ENCODE measurements at places on chromosomes 7 and 10.

DNA sequence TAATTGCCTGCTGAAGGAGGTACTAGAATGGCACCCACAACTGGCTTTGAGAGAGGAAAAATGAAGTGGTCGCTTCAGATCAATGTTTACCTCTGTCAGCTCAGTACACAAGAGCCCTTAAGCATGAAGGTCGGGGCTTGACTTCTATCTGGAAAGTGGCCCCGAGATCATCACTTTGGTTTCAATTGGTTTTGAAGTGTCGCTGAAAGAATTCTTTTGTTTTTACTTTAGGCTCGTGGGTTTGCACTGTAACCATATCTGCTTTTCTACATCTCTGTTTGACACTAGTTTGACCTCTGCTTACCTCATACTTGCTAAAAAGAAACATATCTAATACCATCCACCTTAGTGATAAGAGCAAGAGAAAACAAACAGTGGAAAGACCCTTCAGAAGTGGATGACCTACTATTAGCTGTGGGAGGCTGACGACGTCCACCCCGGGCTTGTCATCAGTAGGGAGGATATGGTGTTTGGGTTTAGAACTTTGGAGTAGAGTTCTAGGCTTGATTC is 361.8 kb downstream of the GATA3 start:
- no peak for DNase-seq

GRCh38 chr10:92719991-92720830 is 30.5 kb downstream of the HHEX start:
- DNase-seq: peak; percentile 66

GRCh38 chr10:125102246-125102645 is 58.1 kb downstream of the CTBP2 start:
- DNase-seq: no peak

DNA sequence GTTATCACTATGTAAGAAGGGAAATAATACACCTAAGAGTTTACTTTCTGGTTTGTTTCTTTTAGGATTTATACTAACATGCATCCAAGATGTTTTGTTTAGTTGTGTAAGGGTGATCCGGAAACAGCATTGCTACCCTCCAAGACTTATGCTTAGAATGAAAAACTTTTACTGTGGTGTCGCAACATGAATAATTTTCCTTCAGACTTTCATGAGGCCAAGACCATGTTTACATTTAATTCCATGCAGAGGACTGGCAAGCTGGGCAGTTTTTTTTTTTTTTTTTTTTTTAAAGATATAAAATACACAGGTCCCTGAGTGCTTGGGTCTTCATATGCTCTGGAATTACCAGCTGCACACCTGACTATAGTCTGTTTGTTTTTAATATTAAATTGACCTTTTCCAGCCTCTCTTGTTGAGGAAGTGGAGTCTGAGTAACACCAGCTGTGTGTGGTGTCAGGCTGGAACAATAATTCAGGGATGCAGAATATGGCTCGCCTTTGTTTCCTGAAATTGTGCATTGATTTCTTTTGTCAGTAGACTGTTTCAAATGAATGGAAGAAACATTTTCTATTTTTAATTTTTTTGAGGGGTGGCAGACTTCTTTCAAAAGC is 81.7 kb downstream of the ST7 start:
- DNase-seq: no peak

DNA sequence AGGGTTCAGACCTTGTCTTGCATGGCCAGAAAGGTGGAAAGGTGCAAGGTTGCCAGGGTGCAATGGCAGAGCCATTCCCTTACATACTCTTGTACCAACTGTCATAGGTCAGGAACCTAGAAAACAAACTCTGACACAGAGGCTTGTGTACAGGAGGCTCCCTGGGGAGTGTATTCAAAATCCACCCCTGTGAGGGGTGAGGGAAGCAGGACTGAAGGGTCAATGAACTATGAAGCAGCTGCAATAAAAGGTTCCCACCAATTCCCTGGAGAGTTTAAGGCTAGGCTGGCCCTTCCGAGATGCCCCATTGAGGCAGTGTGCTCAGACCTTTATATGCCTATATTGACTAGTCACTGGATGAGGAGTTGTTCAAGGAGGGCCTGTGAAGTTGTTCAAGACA is 13.9 kb upstream of the CUZD1 start:
- no peak for DNase-seq

DNA sequence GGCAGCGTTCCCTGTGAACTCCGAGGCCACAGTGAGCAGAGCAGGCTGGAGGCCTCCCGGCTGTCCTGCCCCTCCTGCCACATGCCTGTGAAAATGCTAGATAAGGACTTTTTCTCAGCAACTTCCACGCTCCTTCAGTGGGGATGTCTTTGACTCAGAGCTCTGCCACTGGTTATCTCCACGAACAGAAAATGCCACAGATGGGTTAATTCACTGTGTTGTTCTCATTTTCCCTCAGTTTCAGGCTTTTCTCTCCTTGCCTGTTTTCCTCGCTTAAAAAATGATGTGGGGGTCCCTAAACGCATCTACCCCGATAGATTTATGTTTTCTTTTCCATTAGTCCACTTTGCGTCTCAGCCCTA is 51.3 kb downstream of the IKZF1 start:
- no peak for DNase-seq

Data from NCI-H187 (cell line).